Hypothalamus (tissue), 51 donors: ENCODE measurements at places on chromosomes 2 and 18.
A peak's percentile ranks its signal among the peaks of the same experiment; 100 is the strongest.

DNA sequence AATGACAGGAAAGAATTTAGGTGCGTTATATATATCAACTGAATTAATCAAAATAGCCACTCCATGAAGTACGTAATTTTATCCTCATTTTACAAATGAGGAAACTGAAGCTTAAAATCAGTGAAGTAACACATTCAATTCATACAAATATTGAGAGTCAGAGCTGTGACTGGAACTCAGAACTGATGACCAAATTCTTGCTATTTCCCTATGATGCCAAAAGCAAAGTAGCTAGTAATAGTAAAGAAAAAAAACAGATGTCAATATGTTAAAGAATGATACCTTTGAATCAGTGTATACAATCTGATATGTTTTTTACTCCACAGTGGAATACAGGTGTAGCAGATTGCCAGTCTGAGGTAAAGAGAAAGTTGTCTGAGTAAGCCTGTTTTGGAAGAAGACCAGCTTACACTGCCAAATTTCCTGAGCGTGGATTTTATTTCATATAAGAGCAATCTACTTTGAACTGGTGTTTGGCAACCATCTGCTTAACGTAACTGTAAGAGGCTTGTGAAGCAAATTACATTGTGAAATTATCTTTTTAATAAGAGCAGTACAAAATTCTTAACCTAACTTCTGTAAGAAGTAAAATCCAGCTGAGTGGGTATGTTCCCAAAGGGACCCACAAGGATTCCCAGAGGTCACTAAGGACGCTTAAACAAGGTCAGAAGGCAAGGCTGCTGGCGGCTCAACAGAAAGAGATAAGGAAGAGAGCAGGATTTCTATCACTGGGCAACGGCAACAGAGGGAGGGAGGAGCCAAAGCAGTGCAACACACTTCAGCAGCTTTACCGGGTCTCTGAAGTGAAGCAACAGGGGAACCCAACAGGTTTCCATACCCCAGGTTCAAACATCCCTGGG, 85.6 kb downstream of the IKZF2 start:
- DNase-seq: no peak

DNA sequence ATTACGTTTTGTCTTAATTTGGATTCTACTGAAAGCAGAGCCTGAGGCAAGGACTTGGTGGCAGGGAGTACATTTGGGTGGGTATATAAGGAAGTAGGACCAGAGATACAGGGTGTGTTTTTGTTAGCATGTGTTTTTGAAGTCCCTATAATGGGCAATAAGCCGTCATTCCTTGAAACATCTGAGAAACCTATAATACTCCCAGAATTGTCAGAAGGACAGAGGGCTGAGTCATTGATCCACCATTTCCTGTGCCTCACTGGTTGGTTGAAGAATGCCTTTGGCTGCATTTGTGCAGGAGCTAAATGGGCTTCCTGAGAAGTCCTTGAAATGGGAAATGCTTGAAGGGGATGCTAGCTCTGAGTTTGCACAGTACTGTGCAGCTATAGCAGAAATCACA, 281.8 kb upstream of the ZEB2 start:
- no peak for DNase-seq

GRCh38 chr18:50441016-50441415, 66.2 kb downstream of the SKA1 start:
- no peak for DNase-seq

GRCh38 chr2:9439536-9439935, 16.1 kb downstream of the CPSF3 start:
- no peak for DNase-seq

DNA sequence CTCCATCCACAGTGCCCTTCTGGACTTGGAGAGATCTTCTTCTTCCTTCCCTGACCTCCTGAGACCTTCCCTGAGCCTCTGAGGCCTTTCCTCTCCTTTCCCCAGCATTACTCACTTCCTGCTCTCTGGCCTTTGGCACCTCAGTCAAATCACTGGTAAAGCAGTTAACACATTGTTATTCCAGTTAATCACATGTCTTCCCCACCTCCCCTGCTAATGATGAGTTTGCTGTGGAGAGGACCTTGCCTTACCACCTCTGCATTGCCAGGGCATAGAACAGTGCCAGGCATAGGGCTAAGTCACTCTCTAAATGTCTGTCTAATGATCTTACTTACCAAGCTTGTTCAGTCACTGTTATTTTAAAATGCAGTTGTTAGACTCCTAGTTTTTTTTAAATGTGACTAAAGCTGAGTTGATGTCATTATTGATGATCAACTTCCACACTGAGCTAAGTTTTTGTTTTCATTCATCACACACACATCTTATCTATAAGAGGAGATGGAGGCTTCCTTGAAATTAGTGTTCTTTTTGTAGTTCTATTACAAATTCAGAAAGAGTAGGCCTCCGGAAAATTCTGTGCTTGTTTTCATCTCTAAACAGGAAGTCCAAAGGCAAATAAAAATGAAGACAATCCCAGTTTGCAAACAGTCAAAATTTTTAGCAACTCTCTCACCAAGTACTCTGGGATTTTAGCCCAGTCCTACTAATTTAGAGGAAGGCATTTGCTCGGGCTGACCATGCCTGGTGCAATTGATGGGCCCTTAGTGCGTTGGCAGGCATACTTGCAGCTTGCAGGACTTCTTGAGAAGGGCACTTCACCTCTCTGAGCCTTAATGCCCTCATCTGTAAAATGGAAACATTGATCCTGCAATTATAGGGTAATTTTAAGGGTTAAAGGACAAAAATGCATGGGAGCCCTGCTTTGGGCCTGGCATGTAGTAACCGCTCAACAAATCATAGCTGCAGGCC, 113.7 kb upstream of the SPRED2 start:
- no peak for DNase-seq

DNA sequence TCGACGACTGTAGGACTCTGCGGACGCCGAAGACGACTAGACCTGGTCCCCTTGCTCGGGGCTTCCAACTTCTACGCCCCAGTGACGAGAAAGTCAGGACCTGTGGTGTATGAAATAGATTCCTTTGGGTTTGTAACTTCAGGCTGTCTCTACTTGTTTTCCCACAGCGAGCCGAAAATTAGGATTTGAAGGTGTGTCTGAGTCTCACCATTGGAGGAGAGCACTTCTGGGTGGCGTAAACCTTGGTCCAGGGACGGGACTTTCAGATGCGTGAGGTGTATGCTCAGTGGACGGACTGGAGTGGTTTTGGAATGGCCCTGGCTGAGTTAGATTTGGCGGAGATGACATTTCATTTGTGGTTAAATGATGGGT, 1.3 kb downstream of the BIRC6 start:
- no peak for DNase-seq

DNA sequence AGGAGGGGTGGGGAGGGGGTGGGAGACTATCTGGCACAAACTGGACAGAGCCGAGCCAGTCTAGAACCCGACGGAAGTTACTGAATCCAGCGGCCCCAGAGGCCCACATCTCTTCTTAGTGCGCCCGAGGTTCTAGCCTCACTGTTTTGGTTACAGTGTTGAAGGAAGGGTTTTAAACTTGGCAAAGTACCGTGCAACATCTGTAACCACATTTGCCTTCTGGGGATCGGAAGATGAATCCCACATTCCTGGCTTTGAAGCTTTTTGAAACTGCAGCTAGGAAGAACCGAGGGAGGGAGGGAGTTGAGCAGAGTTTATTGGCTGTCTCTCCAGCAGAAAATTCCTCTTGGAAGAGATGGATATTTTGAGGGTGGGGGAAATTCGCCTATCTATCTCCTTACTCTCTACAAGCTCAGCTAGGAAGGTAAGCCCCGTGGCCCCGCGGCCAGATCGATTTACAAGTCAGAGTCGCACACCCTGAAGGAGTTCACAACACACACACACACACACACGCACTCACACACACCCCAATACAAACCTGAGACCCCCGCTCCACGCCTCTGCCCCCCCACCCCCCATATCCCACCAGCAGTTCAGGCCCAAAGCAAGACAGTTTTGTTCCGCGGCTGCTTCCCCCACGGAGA, 1.0 kb downstream of the ACVR1 start:
- peak; percentile 17 for DNase-seq

- no peak for DNase-seq
Observed at GRCh38 chr2:44555700-44556099, 194.0 kb downstream of the CAMKMT start.

GRCh38 chr18:35513181-35513936, 15.6 kb upstream of the INO80C start:
- no peak for DNase-seq

DNA sequence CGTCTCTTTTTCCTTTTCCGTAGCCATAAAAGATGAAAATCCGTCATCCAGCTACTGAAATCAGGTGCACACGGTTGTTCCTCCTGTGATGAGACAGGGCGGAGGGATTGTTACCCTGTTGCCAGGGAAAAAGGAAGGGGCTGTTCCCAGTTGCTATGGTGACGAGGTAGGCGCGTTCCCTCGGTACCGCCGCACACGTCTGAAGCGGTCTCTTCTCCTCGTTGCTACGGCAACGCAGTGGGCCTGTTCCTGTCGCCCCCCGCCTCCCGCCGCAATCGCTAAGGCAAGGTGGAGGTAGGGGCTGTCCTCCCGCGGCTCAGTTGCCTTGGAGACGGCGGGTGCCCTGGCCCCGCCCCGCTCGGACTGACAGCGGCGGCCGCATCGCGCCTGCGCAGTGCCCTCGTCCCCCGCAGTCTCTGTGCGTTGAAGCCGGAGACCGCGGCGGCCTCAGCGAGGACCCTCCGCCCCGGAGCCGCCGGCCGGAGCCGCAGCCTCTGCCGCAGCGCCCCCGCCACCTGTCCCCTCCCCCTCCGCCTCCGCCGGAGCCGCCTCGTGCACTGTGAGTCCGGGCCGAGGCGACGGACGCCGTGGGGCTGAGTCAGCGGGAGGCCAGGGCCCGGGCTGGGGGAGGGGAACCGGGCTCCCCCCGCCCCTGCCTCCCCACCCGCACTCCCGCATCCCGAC, at the start of gene MAPRE3:
TSS of gene MAPRE3 (plus strand) at position 394 of the 684 bp plus-strand sequence. CDS start 51,582 bp downstream, outside the sequence.
- peak; percentile 89 for DNase-seq

DNA sequence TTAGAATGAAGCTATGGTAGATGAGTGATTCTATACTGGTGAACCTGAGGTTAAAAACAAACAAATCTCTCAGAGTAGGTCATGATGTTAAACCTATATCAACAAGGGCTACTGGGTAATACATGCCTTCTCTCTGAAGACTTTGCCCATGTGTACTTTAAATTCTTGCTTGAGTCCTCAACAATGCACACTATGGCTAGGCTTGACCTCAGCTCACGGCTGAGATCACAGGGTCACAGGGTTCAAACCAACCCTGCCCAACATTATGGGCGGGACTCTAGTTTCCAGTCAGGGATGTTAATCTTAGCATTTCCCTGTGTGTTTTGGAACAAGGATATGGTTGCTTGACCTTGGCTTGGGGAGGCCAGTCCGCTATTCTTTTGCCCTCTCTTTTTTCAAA, 7.7 kb downstream of the CD28 start:
- DNase-seq: no peak

- peak; percentile 12 for DNase-seq
Observed at GRCh38 chr2:223970343-223971128, 13.3 kb downstream of the MRPL44 start.

- DNase-seq: no peak
Observed at GRCh38 chr2:129877795-129878775, 101.4 kb upstream of the RAB6C start.

GRCh38 chr2:233325814-233326213, 18.2 kb downstream of the SAG start:
- no peak for DNase-seq
